Activated gamma-delta T cell treated with Interleukin-2 at 50 U/mL for 16 hours (primary cell): ENCODE measurements at places on chromosomes 3 and 15.

DNA sequence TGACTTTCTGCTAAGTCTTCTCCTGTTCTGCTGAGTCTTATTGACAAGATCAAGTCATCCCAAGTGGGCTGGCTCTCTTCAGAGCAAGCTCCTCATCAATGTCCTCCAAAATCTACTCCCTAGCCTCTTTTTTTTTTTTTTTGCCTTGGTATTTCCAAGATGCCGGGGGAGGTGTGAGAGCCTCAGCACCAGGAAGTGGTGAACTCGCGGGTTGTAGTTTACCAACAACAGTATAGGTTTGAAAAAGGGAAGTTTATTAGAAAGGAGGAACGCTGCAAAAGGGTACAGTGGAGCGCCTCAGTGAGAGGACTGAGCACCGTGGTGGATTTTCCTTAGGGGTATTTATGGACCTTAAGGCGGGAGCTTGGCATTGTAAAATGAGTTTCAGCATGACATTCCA is 94.3 kb upstream of the SGO1 start:
- DNase-seq: no peak

GRCh38 chr15:101174152-101174920 is 77.5 kb downstream of the CHSY1 start:
- DNase-seq: no peak

DNA sequence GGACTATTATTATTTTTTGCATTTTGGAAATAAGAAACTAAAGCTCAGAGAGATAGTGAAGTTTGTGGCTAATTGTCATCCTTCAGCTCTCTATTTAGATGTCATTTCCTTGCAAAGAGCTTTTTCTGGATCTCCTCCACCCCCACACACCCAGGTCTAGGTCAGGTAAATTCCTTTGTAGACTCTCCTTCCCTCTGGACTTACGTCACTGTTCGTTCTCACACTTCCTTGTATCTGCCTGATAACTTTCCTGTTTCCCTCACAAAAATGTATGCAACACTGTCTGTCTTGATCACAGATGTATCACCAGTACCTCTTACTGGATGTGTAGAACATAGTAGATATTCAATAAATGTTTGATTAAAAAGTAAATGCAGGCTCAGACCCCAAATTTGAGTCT is 6.1 kb upstream of the MB21D2 start:
- no peak for DNase-seq

DNA sequence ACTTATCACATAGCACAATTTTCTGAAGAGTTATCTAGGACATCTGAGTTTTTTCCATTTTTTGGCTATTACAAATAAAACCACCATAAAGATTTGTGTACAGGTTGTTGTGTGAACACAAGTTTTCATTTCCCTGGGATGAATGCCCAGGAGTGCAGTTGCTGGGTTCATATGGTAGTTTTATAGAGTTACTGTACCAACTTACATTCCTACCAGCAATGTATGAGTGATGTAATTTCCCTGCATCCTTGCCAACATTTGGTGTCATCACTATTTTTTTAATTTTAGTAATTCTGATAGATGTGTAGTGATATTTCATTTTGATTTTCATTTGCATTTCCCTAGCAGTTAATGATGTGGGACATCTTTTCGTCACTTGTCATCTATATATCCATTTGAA is 20.5 kb downstream of the FILIP1L start:
- DNase-seq: no peak

GRCh38 chr3:171585039-171585438 is 124.8 kb upstream of the TNIK start:
- DNase-seq: no peak

DNA sequence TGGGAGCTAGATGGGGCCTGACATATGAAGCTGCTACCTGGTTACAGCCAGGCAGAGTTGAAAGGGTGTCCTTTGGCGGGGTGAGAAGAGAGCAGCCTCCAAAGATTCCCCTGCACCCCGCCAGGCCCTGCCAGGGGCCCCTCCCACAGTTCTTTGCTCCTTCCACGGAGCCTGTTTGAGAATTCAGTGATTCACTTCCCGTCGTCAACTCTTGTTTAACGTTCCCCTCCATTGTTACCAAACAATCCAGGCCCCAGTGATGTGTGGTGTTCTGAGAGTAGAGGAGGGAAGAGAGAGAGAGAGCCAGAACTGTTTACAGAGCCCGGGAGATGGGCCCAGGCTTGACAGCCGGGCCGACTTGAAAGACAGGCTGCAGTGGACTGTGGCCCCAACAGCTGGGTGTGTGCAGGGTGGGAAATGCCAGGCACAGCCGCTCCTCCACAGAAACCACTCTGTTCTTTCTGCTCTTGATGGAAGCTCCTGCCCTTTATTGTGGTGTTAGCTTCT is 81.5 kb downstream of the SMAD3 start:
- DNase-seq: no peak

DNA sequence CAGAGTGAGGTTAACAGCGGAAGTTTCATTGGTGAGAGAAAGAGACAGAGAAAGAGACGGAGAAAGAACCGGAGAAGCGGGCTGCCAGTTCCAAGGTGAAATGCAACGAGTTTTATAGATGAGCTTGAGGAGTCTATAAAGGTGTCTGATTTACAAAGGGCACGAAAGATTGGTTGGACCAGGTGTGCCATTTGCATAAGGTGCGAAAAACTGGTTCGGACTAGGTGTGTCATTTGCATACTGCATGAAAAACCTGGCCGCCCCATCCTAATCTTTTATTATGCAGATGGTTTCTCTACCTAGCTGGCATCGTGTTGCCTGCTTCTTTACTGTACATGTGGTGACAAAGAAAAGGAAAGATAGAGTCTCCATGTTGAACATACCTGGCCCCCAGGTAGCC is 253.8 kb upstream of the IGF1R start:
- DNase-seq: no peak

GRCh38 chr3:143974271-143975238 is 2.9 kb downstream of the DIPK2A start:
- no peak for DNase-seq

DNA sequence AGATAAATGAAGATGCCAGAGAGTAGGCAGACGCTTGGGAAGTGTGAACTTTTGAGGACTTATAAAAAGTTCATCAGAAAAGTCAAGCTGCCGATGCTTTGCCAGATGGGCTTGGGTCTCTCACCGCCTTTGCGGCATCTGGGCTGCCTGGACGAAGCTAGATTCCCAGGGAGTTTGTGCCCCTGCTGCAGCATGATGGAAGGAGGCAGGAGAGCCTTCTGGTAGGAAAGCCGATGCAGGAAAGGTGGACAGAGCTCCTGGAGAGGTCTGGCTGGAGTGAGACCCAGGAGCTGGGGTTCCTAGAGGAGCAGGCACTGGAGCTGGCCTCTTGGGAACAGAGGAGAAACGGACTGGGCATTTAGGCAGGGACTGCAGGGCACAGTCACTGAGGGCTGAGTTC is 51.9 kb upstream of the ATP2B2 start:
- DNase-seq: no peak

DNA sequence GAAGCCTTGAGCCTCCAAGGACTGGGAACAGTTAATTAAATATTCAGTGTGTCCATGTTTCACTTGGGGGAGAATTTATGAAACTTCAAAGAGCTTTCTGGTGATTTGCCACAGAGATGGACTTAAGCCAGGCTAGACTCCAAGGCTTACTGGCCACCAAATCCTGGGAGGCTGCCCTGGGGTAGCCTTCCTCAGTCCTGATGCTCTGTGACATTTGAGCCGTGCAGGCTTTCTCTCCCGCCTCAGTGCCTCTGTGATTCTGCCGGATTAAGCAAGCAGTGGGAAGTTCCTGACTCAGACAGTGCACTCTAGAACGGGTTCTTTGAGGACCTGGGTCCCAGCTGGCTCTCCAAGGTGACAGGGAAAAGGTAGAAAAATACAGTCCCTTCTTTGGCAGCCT is 314.7 kb upstream of the ICE2 start:
- DNase-seq: no peak

DNA sequence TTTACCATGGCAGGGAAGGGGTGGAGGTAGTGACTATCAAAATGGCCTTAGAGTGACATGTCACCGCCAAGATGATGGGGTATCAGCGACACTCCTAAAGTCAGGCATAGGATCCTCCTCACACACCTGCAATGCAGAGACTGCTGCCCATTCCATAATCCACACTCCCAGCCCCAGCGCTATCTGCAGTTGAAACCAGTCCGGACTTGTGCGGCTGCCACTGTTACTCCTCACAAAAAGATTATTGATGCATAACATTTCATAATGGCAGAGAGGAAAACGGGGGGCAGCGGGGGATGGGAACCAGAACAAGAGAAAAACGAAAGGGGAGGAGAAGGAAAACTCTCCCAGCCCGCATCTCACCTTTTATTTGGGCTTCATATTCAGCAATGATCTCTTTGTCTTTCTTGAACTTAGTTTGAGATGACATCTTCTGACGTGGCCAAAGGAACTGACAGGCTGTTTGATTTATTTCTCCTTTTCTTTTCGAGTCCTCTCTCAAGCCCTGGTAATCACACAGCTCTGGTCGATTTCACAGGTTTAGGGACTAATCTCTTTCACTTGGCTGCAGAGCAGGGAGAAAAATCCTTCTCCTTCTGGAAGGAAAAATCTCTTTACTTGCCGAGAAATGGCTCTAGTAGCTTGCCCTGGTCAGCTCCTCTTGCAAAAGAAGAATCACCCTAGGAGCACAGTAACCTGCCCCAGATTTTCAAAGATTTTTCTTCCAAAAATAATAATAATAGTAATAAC is 749 bp downstream of the SRGAP3 start:
- no peak for DNase-seq

GRCh38 chr3:195711813-195712534 is 8.8 kb upstream of the MUC20 start:
- no peak for DNase-seq

DNA sequence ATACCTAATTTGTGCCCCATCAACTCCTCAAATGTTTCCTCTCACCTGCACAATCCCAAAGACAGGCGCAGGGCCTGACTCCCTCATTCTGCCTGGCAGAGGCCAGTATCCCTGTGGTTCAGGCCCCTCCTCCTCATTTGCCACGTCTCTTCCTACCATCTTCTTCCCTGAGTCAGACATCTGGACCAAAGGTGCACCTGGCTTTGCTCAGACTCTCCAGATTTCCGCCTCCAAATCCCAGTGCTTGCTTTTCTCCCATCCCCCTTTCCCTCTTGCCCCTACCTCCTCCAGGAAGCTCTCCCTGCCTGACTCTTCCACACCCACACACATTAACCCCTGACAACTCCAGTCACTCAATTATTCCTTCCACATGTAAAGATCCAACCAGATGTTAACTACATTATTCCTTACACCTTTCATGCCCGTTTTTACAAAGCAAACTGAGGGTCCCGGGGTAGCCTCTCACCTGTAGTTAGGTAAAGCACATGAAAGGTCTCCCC is 19.6 kb downstream of the SEMA7A start:
- no peak for DNase-seq

DNA sequence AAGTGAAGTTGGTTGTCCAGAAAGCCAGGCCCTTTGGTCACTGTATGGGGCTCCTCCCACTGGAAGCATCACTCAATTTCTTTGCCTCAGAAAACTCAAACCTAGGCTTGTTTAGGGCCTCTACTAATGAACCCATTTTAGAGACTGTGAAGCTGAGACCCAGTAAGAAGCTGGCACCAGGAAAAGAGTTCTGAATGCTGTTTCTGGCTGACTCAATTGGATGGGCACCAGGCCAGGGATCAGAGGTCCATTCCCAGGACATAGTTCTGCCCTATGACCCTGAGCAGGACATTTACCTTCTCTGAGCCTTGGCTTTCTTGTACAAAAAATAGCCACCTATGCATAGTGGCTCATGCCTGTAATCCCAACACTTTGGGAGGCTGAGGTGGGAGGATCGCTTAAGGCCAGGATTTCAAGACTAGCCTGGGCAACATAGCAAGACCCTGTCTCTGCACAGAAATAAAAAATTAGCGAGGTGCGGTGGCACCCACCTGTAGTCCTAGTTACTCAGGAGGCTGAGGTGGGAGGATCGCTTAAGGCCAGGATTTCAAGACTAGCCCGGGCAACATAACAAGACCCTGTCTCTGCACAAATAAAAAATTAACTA is 30.6 kb downstream of the CD276 start:
- DNase-seq: no peak

DNA sequence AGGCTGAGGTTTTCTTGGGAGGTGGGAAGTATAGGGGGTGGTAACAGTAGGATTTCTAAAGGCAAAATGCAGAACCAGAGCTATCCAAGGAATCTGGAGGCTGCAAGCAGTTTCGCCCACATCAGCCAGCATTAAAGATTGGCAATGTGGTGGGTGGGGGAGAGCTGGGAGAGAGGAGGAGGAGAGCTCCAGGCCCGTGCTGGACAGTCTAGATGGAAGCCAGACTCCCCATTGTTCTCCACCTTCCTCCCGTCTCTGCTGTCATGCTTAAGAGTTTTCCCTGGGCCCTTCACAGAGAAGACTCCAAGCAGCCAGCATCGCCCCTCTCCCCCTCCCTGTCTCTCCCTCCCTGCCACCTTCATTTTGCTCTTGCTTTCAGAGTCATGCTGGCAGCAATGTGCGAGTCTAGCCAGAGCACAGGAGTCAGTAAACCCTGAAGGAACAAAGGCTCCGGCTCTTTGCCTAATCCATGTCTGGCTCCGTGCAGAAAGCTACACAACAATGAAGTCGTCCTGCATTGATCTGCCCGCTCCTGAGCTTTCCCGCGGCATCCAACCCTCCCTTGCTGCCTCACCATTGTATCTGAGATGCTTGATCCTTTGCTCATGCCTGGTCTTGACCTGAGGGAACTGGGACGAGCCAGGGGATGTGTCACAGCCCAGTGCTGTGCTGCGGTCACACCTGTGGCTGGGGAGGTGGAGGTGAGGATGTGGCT is 282.9 kb downstream of the NTRK3 start:
- no peak for DNase-seq

DNA sequence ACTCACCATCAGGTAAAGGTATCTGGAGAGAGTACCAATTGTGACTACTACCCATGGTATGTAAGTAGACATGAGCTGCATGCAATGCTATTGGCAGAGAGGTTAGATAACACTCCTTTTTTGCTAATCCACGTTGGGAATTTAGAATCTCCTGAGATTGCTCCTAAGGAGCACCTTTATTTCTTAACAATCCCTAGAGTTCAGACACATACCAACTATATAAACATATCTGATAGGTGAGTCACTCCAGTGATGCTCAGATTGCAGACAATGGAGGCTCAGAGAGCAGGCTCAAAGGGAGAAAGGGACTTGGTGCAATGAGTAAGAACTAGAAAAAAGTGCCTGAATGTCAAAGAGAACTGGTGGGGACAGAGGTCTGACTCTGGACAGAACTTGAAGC is 47.0 kb upstream of the LRRFIP2 start:
- DNase-seq: no peak

- DNase-seq: no peak
Measured at GRCh38 chr3:141405025-141405424, 36.7 kb downstream of the ZBTB38 start.

GRCh38 chr3:184126006-184126405 is 9.2 kb upstream of the EIF2B5 start:
- no peak for DNase-seq

GRCh38 chr3:13670292-13670691 is 121.4 kb downstream of the FBLN2 start:
- DNase-seq: no peak

DNA sequence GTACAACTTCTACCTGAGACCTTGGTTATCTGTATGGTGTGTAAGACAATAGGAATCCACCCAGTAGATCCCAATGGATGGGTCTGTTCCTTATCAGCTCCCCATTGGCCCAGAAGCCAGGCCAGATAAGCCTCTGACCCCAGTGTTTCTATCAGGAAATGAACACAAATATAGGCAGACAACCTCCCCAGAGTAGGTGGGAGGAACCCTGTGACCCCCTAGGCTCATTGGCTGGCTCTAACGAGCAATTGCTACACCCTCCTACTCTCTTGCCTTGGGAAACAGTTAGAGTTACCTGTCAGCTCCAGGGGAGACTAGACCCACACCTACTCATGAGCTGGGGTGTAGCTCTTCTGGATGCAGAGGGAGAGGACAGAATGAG is 299.9 kb downstream of the UACA start:
- DNase-seq: no peak

GRCh38 chr3:169879845-169880575 is 10.3 kb upstream of the LRRC31 start:
- DNase-seq: no peak
